ENCODE measurements at places on chromosomes 2 and 18.

GRCh38 chr18:29737620-29738019 lies 1304.9 kb downstream of the DSC3 start:
- DNase-seq: no peak

DNA sequence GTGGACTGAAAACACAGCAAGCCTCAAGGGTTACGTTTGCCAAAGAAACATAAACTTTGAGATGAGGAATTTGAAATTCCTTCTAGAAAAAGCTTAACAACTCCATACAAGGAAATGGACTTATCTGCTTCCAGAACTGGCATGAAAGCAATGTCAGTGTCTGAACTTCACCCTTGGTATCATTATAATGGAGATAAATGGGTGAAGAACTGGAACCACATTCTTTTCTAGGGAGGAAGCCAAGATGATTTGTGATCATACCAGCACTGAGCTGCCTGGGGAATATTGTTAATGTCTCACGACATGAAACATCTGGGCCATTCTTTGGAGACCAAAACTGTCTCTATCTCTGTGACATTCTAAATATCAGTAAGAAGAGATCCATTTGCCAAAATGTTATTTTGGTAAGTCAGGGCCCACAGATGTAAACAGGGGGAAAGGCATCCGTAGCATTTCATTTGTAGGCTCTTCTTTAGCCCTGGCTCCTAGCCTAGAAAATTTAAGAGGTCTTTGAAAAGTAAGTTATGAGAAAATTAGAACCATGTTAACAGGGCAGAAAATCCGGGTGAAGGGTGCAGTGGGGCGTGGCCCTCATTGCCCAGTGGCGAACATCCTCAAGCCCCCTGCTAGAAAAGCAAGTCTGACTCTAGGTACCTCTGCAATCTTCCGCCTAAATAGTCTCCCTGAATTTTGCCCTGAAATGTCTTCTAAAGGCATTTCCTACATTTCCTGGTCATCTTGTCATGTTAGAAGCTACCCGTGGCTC lies 295.3 kb upstream of the EPAS1 start:
- DNase-seq: no peak

DNA sequence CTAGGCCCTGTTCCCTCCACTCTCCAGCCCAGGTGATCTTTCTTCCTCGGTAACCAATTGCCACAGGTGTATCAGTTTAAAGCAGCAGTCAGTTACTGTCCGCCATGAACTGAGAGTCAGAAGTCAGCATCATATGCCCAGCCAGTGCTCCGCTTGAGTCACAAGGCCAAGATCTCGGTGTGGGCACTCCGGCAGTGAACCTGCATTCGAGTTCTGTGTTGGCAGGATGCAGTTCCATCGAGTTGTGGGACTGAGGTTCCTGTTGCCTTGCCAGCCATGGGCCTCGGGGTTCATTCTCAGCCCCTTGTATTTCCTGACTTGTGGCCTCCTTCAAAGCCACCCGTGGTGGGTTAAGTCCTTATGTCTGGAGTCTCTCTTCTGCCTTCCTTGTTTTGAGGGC lies 3.1 kb upstream of the TMEM185B start:
- no peak for DNase-seq

DNA sequence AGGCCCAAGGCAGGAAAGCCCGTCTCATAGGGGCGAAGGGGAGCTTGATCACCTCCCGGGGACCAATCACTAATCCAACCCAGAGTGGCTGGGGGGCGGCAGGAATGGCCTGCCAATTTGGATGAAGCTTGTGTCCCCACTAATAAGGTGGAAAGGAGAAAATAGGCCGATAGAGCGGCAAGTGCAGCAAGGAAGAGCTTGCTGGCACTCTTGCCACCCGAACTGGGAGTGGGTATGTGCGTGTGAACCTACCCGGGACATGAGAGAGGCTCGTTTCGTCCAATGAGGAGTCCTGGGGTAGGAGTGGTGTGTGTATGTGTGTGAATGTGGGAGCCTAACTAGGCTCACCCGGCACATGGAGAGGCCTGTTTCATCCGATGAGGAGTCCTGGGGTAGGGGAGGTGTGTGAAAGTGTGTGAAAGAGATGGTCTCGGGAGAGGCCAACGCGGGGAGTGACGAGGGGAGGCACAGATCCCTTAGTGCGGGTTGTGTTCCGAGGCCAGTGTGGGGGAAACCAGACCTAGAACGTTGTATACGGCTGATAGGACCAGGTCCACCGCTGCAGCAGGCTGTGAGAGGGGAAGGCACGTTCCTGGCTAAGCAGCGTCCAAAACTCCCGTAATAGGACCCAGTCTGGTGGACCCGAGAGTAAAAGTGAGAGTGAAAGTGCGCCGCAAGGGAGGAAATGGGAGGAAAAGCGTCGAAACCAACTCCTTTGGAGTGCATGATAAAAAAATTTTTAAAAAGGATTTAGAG lies 47.1 kb upstream of the SELENOI start:
- no peak for DNase-seq

- DNase-seq: no peak
These were observed 9.2 kb downstream of the RNU4ATAC start for GRCh38 chr2:121539750-121540469.
